ENCODE measurements at places on chromosomes 6 and 20.
A peak's percentile ranks its signal among the peaks of the same experiment; 100 is the strongest.

DNA sequence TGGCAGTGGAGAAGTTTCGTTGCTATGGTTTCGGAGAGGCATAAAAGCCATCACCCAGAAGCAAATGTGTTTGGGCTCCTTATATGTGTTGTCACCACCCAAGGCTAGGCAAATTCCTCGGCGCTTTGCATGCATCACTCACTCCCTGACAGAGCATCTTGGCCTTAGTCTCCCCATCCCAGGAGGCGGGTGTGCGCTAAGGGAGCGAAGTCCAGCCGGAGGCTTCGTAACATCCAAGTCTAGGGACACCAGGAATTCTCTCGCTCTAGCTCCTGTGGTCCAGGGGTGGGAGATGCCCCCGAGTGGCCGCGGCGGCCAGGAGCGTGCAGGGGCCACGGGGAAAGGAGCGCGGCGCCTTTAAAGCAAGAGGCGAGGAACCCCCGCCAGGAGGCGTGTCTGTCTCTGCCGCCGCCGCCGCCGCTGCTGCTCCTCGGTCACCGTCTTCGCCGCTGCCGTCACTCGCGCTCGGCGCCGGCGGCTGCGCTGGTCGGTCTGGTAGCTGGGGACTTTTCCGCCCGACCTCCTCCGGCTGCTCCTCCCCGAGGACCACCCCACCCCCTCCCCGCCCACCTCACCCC lies at the start of gene GRIK2:
Gene GRIK2, plus strand, starts transcription at position 458 of the 578 bp plus-strand sequence.
- peak; percentile 47 for DNase-seq

GRCh38 chr6:14766391-14766994 lies 479.4 kb upstream of the JARID2 start:
- DNase-seq = no peak

DNA sequence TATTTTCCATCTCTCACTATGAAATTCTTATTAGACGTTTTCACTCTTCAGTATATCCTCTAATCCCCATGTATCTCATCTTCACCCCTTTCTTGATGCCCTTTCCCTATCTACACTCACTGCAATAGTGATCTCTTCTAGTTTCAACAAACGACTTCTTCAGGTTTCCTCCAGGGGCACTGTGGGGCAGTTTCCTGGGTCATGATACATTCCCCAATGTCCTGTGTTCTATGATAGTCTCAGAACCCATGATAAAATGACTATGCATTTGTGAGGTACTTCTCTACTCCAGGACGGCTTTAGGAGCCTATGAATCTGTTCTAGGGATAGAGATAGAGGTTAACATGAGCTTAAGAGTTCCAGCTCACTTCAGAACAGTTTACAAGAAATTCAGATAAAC lies 183.3 kb downstream of the FOXC1 start:
- no peak for DNase-seq

GRCh38 chr6:74050921-74051320 lies 354.9 kb downstream of the CD109 start:
- no peak for DNase-seq

GRCh38 chr6:157877149-157877548 lies 54.1 kb downstream of the SNX9 start:
- DNase-seq = no peak

GRCh38 chr6:117270843-117271507 lies 5.6 kb downstream of the VGLL2 start:
- DNase-seq = no peak

GRCh38 chr6:79134699-79135474 lies 56.8 kb upstream of the PHIP start:
- no peak for DNase-seq

DNA sequence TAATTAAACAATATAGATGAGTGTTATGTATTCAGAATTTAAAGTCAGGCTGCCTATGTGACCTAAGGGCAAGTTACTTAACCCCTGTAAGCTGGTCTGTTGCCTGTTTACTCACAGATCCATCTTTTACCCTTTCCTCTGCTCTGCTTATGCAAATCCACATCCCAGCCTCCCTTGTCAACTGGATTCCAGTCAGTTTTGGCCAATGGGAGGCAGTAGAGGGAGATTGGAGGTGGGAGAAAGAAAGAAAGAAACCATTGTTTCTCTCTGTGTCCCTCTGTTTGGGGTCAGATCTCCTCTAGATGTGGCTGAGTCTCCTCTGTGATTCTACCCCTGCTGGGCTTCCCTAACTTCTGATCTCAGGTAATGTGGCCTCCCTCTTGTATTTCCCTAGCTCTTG lies 266.8 kb upstream of the PLN start:
- no peak for DNase-seq

DNA sequence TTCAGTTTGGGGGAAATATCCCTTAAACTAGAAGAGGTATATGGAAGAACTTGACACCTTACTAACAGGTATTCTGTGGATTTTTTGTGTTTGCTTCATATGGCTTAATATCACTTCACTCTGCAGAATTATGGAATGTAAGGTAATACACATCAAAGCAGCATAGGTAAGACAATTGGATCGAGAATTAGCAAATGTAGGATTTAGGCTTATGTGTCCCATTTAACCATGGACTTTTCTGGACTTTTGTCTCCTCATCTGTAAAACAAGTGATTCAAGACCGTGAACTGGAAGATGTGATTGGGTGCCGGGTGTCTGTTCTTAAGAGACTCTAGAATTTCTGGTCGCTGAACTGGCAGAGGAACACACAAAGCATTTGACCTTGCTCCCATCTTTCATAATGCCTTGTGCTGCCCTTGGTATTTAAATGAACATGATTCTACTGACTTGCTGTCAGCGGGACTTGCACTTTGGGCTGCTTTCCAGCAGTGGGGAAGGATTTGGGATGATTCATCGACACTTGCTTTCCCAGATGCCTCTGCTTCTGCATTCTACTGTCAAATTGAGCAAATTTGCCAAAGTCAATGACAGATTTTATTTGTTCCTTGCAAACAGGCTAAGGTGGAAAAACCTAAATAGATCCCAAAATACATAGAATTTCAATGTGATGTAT lies 199.8 kb downstream of the PLCB1 start:
- DNase-seq = no peak

- DNase-seq = no peak
These were observed 46.9 kb upstream of the SMAP1 start for GRCh38 chr6:70620746-70621145.

DNA sequence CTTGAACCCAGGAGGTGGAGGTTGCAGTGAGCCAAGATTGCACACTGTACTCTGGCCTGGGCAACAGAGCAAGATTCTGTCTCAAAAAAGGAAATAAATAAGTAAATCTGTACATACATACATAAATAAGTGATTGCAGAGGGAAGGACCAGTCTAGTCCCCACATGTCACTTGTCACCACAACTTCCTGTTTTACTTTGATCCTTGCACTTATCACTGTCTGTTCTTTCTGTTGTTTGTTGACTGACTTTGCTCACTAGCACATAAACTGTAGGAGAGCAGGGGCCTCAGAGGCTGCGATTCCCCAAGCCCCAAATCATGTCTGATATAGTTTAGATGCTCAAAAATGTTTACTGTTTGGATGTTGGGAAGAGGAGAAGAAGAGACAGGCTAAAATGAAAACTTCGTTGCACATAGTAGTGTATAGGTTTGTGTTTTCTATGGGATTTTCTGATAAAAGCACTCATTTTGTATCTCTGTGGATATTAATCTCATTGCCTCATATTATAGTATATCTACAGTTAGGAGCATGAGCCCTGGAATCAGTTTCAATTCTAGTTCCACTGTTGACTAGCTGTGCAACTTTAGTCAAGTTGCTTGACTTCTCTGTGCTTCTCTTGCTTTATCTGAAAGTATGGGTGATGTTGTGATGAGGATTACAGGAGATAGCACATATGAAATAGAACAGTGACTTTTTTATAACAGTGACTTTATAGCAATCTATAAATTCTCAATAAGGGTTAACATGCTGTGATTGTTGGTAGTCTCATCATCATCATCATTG lies 165.0 kb downstream of the TBC1D7 start:
- DNase-seq = no peak

- DNase-seq = no peak
These were observed 167.9 kb upstream of the TAB2 start for GRCh38 chr6:149149653-149150052.

- no peak for DNase-seq
These were observed 148.4 kb downstream of the HIVEP2 start for GRCh38 chr6:142796571-142796970.

DNA sequence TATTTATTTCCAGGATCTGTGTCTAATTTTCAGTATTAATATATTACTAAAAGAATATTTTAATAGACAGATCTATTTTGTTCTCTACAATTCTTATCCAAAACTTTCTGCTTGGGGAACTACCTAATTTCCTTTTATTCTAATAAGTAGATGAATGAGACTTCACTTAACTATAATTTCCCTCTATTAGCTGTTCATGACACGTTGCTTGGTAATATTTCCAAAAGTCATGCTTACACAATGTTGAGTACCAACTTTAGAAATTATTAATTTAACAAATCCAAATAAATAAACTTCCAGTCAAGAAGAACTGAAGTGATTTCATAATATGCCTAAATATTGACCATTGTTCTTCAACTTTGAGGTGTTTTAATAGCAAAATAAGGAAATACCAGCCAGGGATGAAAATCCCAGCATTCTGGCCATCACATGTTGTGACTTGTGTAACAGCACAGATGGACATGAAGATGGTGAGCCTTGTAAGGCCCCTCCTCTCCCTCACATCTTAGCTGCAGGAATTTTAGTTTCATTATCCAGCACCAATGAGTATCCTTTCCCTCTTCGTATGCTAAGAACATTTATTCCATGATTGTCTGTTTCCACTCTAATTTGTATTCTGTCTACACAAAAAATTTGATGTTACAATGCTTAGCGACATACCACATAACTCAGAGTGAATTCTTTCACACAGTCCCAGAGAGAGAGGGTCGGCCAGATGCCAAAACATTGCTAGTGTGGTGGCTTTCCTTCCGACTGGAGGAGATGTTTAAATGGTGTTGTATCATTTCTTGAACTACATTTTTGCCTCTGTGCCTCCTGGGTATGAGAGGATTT lies 137.5 kb downstream of the FOXA2 start:
- DNase-seq = no peak

GRCh38 chr6:7008451-7008988 lies 99.2 kb upstream of the RREB1 start:
- no peak for DNase-seq

GRCh38 chr6:169802790-169803189 lies 51.4 kb downstream of the ERMARD start:
- no peak for DNase-seq

GRCh38 chr6:74431873-74432580 lies 736.0 kb downstream of the CD109 start:
- DNase-seq = no peak

DNA sequence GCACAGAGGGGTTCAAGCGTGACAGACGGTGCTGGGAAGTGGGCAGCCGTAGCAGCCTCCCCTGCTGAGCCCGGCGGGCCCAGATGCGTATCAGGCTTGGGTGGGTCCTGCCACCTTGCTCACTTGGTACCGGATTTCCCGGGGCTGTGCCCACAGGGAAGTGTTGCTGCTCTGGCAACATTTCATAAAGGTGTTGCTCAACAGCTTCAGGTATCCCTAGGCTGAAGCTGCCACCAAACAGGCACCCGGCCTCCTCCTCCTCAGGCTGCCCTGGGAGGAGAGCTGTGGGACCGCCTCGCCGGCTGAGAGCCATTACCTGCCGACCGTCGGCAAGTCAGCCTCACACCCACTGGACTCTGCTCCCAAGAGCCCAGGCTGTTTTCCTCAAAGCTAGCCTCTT lies 11.5 kb downstream of the PSMG4 start:
- DNase-seq = no peak

DNA sequence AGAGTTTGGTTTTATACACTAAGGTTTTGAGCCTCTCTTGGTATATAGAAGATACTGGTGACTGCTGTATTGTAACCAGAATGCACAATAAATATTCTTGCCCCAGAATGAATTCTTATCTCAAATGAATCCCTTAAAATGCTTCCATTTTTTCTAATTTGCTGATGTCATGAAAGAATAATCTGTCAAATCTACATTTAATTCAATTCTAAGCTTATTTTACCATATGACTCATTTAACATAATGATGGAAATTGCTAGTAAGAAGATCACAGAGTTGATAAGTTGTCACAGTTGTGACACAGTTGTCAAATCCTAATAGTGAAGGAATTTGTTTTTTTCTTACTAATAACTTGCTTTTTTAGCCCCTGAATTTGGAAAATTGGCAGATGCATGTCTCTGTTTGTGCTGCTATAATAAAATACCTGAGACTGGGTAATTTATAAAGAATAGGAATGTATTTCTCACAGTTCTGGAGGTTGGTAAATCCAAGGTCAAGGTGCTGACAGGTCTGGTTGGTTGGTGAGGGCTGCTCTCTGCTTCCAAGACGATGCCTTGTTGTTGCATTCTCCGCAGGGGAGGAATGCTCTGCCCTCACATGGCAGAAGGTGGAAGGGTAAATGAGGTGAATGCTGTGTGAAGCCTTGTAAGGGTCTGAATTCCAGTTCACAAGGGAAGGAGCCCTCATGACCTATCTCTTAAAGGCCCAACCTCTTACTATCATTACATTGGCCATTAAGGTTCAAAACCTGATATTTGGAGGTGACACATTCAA lies 4.7 kb downstream of the ECT2L start:
- DNase-seq = no peak

DNA sequence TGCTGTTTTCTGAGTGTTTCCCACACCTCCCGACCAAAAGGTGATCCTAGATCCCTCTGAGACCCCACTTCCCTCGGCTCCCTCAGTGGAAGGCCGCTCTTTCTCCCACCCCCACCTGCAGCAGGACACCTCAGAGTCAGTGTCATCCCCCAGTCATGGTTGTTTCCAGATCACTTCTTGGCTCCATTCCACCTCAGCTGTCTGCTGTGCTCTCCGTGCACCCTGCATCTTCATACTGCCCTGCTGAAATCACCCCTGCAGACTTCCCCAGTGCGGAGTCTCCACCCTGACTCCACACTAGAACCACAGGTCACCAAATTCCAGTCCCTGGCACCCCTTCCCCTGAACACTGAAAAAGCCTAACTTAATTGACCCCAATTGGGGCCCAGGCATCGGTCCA lies 255.1 kb upstream of the CDYL start:
- no peak for DNase-seq

- no peak for DNase-seq
These were observed 17.5 kb downstream of the MRPS18A start for GRCh38 chr6:43669922-43670622.

GRCh38 chr6:104548297-104548696 lies 311.4 kb downstream of the HACE1 start:
- DNase-seq = no peak

DNA sequence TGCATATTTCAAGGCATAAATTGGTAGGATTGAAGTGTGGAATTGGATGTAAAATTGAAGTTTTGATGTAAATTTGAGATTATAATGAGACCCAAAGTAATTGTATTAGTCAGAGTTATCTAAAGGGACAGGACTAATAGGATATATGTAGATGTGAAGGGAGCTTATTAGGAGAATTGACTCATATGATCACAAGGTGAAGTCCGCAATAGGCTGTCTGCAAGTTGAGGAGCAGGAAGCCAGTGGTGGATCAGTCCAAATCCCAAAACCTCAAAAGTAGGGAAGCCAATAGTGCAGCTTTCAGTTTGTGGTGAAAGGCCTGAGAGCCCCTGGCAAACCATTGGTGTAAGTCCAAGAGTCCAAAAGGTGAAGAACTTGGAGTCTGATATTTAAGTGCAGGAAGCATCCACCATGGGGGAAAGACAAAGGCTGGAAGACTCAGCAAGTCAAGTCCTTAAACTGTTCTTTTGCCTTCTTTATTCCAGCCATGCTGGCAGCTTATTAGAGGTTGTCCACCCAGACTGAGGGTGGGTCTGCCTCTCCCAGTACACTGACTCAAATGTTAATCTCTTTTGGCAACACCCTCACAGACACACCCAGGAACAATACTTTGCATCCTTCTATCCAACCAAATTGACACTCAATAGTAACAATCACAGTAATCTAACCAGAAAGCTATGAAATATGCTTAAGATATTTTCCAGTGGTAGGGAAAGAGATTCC lies 442.6 kb upstream of the PTCHD4 start:
- DNase-seq = no peak
